Spleen (tissue), 13 donors: ENCODE measurements at places on chromosomes 4 and X. TPM values are rescaled to one million over a fixed set of nuclear protein-coding genes. Genes with fewer than 3 reads are reported as not detected.

- DNase-seq: peak; percentile 69
Measured at GRCh38 chr4:1368421-1369090, 21.5 kb downstream of the UVSSA start.

- no peak for DNase-seq
Measured at GRCh38 chr4:129804461-129804981, 708.6 kb downstream of the C4orf33 start.

DNA sequence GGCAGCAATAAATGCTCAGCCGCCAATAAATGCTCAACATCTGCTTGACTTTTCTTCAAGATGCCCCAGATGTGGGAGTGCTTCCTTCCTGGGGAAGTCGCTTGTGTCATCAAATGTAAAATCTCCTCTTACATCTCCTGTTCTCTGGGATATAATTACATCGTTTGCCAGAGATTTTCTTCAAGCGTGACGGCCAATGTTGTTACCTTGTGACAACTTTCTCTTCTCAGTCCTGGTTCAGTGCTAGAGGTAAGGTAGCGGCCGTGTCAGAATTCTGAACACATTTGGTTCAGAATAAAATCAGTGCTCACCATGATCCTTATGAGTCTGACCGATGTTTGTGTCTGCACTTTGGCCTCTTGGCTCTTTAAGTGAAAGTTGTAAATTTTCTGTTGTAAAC lies 102.5 kb downstream of the ASMT start:
- no peak for DNase-seq

DNA sequence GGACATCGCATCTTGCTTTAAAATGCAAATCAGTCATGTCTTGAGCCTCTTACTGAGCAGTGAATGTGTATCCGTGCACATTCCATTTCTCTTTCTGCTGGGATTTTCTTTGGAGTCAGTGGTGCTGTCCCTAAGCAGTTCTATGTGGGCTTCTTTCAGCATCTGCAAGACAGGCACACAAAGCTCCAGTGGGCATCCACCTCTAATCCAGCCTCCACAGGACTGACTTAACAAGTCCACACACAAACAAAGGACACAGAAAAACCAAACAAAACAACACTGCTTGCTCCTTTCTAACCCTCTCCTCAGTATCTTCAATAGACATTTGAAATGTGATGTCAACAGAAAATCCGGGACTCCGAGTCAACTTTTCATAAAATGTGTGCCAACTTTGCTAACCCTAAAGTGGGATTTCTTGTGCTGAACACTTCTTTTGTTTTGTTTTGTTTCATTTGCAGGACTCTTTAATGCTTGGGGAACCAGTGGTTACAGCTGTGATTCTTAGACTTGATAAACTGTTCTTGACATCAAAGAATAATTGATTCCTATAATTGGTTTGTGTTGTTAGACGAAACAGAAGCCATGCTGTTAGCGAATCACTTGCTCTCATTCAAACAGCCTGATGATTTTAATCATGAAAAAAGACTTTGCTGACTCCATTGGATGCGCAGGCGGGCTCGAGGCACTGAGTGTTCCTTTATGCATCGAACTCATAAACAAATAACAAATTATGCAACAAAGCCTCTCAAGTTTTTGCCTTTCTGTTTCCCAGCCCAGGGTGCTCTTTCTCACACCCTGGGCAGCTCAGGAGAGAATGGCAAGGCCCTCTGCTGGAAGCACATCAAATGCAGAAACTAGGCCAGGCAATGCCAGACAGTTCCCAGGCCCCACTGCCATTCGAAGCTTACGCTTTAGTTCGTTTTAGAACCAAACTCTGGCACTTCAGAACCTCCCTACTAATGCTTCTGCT lies 20.1 kb downstream of the ETNPPL start:
- DNase-seq: no peak

DNA sequence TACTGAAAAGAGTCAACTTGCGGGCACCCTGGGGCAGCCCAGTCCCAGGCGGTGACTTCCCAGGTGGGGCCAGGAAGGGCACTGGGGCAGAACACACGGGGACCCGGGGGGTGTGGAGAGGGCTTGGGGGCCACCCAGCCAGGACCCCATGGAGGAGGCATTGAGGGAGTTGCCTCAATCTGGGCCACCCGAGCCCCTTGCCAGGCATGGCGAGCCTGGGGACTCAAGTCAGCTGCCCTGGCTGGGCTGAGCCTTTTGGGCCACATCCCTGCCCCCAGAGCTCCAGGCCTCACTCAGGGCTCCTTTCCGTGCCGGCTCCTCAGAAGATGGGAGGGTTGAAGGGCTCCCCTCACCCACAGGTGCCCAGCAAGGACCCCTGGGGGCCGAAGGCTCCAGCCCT lies 6.6 kb upstream of the CPLX1 start:
- peak; percentile 64 for DNase-seq

DNA sequence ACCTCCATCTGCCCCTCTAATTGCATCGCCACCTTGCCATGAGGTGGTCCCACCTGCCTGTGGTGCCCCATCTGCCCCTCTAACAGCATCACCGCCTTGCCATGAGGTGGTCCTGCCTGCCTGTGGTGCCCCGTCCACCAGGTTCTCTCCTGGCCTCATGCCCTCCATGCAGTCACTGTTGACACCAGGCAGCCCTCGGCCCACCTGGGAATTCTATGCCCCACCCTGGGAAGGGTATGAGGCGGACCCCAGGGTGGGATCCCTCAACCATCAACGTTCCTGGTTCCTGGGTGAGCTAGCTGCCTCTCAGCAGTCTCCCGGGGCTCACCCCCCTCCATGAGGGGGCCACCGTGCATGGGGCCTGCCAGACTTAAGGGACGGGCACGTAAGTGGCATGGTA lies 38.9 kb downstream of the ACOX3 start:
- DNase-seq: no peak

DNA sequence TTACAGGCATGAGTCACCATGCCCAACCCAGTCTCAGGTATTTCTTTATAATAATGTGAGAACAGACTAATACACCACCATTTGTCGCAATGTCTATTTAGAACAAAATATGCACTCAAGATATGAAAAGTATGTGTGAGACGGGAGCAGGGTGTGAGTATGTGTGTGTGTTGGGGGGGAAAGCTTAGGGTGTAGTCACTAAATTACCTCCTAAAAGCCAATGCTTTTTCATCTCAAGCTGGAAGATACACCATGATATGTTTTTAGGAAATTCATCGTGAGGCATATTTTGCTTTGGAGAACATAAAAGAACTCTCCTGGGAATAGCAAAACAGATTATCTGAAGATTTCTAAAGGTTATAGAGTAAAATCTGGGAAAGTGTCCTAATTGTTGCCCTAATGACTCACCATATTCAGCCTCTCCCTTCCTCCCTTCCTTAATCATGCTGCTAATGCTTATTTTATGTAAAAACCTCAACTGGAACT lies 262.7 kb downstream of the PDHA2 start:
- DNase-seq: no peak

- no peak for DNase-seq
Measured at GRCh38 chrX:71191248-71191647, 31.8 kb upstream of the GJB1 start.

GRCh38 chrX:96474029-96474740 lies 210.5 kb upstream of the DIAPH2 start:
- DNase-seq: no peak

DNA sequence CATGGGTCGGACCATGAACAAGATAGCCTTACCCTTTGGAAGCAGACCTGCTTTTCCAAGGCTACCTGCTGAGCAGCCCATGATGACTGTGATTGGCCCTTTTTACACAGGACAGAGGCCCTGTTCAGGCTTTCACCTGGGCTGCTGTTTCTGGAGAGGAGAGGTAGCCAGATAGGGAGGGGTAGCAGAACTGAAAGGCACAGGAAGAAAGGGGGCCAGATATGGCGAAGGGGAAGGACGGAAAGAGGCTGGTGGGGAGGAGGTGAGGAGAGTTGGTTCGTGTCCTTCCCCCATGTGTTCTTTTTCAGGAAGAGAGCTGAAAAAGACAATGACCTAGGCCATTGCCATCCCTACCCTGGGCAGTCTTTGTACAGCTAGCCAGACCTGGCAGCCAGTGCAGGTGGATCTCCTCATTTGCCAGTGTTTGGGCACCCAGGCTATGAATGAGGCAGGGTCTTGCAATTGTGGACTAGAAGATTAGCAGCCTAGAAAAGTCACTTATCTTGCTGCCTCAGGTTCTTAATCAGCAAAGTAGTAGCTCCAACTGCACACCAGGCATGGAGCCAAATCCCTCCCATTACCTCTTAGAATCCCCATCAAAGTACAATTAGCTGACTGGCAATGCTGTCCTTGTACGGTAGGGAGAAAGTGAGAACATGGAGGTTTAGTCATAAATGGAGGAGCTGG lies 139.6 kb downstream of the AMMECR1 start:
- peak; percentile 51 for DNase-seq

- no peak for DNase-seq
Measured at GRCh38 chrX:136195247-136195646, 47.9 kb downstream of the FHL1 start.

GRCh38 chrX:45771114-45771513 lies 570.4 kb upstream of the DIPK2B start:
- no peak for DNase-seq

- no peak for DNase-seq
Measured at GRCh38 chr4:24405341-24405740, 179.0 kb downstream of the DHX15 start.

DNA sequence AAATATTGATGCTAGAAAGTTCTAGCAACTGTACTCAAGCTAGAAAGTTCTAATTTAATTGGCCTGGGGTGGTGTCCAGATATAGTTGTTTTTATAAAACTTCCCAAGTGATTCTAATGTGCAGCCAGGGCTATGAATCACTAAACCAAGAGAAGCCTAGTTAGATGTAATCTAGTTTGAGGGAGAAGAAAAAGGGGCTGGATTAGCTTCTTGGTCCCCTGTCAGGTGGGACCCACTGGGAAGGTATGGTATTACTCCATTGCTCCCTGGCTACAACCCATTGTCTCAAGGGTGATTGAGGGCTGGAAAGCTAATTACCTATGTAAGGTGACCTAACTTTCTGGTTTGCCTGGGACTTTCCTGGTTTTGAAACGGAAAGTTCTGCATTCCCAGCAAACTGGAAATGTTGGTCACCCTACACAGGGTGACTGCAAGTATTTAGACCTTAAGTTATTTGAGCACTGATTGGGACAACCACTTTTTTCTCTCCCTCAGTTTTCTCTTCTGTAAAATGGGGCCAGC lies 23.9 kb upstream of the MSN start:
- DNase-seq: no peak

DNA sequence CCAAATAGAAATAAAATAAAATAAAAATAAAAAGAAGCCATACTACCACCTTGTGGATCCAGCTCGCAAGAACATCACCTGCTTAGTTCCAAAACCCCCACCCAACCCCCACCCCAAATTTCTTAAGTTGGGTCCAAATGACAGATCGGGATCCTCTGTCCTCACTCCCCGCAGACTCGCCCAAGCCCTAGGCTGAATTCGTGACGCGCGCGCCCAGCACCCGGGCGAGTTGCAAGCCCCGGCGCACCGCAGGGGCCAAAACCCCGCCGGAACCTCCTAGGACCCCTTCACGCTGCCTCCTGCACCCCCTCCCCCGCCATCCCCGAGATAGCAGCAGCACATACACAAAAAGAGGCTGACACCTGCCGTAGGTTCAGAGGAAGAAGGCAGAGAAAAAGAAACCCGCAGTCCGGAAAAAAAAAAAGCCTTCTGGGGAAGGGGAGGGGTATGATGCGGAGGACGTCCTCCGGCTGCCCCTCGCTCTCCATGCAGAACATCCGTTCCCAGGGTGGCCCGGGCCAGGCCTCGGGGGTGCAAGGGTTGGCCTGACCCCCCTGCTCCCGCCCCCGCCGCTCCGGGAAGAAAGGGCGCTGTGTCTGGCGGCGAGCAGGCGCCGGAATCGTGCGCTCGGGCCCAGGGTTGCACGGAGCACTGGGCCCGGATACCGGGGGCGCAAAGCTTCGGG lies 2.6 kb downstream of the NLGN4X start:
- DNase-seq: peak; percentile 77

DNA sequence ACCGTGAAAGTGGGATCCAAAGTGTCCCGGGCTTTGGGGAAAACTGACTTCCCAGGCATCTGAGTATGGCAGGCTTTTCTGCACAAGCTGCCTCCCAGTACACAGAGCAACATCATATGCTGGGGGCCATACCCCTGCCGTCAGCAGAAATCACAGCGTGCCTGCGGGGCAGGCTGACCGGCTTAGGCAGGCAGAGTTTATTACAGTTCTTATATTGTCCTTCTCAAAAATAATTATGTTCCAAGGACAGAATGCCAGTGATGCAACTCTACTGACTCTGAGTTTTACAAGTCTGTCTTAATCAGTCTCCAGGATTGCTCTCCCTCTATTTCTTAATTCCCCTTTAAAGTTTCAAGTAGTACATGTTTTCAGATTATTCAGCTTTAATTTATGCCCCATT lies 37.0 kb downstream of the IL21 start:
- no peak for DNase-seq

- no peak for DNase-seq
Measured at GRCh38 chr4:184957446-184958115, 60.7 kb upstream of the HELT start.

GRCh38 chr4:150289881-150290280 lies 211.6 kb downstream of the DCLK2 start:
- DNase-seq: no peak

RS1 gene
- not detected for total RNA-seq

SLC9B1 gene
- 5.4 TPM for total RNA-seq
